Upper lobe of right lung (tissue), 1 donor: ENCODE measurements at places on chromosomes 4 and X. TPM values are rescaled to one million over a fixed set of nuclear protein-coding genes. Genes with fewer than 3 reads are reported as not detected.

Gene RHOH
- 8.8 TPM for total RNA-seq

Gene AFF2
- total RNA-seq, result 13.4 TPM

Gene HSFX1
- total RNA-seq, result 1.4 TPM

Gene PLK4
- total RNA-seq, result 0.69 TPM

Gene TCEAL2
- 5.4 TPM for total RNA-seq

Gene SH3RF1
- 33.8 TPM for total RNA-seq

Gene STK26
- total RNA-seq, result 12.2 TPM

Gene TLR2
- 94.0 TPM for total RNA-seq

Gene UGT2B17
- total RNA-seq, result not detected

Gene STBD1
- 9.4 TPM for total RNA-seq

Gene TREX2
- 1.2 TPM for total RNA-seq

Gene BTC
- 3.4 TPM for total RNA-seq

Gene HTATSF1
- total RNA-seq, result 23.9 TPM

Gene GPR78
- total RNA-seq, result 0.23 TPM

Gene ARSD
- total RNA-seq, result 35.1 TPM

Gene BLTP1
- 80.0 TPM for total RNA-seq

Gene MAGEA8
- not detected for total RNA-seq

Gene PGAM4
- not detected for total RNA-seq

Gene BEND2
- not detected for total RNA-seq

Gene C4orf36
- 2.3 TPM for total RNA-seq

Gene CDKN2AIP
- 16.7 TPM for total RNA-seq

Gene ENOPH1
- 29.7 TPM for total RNA-seq

Gene SHISA3
- total RNA-seq, result 5.8 TPM

Gene SASH3
- 41.2 TPM for total RNA-seq

Gene GLOD5
- 2.6 TPM for total RNA-seq

Gene SMIM10L2A
- total RNA-seq, result 2.0 TPM

Gene MAGIX
- 7.1 TPM for total RNA-seq

Gene AKAP4
- not detected for total RNA-seq

Gene SSX2
- total RNA-seq, result not detected

Gene CLDN34
- total RNA-seq, result 0.55 TPM

Gene FABP2
- total RNA-seq, result not detected

Gene JCHAIN
- total RNA-seq, result 99.1 TPM

Gene STAP1
- total RNA-seq, result 1.7 TPM

Gene PF4V1
- total RNA-seq, result not detected

Gene NUDT11
- total RNA-seq, result 0.64 TPM

Gene KLHL5
- 34.0 TPM for total RNA-seq

Gene GSX2
- not detected for total RNA-seq

Gene SPANXA2
- total RNA-seq, result not detected

Gene PLP1
- not detected for total RNA-seq

Gene GYPE
- total RNA-seq, result 3.2 TPM
